ENCODE measurements at places on chromosomes 6 and 20.

DNA sequence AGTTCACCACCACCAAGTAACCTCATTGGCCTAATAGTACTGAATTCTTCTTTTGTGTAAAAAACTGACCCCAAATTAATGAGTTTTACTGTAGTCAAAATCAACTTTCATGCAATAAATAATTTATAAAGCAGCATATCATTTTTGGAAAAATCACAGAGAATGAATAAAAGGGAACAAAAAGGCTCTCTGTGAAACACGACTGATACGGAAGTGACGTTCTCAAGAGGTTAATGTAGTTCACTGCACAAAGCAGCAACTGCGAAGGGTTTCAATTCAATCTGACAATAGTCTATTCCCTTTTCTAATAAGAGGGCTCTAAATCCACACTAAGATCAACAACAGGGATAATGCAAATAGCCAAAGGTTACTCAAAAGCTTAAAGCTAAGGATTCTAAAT, 70.3 kb downstream of the PREP start:
- DNase-seq: no peak

DNA sequence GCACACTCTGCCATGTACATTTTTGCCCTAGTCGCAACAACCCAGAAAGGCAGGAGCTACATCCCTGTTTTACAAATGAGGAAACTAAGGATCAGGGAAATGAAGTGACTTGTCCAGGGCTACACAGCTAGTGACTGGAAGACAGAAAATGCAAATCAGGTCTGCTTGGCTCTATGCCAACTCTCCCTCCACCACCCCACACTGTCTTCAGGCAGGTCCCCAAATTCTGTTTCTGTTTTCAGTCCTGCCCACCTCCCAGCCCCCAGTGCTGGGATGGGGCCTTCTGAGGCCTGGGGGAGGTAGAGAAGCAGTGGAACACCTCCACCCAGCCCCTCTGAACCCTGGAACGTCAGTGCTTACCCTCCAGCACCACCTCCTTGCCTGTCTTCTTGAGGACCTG, 5.1 kb downstream of the SNTA1 start:
- no peak for DNase-seq

- no peak for DNase-seq
Measured at GRCh38 chr6:107079429-107079828, 35.9 kb downstream of the BEND3 start.

- no peak for DNase-seq
Measured at GRCh38 chr6:21586740-21587178, 6.8 kb upstream of the SOX4 start.

DNA sequence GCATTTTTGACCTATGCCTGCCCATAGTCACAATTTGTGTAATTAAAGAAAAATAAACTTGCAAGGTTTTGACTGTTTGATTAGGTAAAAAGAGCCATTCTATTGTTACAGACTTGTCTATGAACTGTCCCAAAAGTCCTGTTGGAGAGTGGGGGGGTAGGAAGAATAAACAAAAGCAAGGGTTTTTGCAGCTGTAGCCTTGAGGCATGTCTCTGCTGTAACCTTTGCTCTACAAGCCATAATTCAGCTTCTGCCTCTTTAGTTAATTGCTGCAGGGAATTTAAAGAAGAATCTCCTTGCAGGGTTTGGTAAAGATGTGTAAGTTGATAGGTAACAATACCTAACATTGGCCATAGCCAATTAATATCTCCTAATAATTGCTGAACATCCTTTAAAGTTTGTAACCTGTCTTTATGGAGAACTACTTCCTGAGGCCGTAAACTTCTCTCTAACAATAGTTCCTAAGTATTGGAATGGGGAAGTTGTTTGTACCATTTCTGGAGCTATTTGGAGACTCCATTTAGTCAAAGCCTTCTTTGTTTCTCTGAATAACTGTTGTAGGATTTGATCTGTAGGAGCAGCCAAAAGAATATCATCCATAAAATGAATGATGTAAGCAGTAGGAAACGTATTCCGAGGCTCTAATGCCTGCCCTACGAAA, 7.9 kb upstream of the ABHD12 start:
- DNase-seq: no peak

GRCh38 chr20:3134151-3134550, 25.5 kb downstream of the FASTKD5 start:
- no peak for DNase-seq

- DNase-seq: no peak
Measured at GRCh38 chr20:61387204-61387953, 135.3 kb downstream of the CDH4 start.

DNA sequence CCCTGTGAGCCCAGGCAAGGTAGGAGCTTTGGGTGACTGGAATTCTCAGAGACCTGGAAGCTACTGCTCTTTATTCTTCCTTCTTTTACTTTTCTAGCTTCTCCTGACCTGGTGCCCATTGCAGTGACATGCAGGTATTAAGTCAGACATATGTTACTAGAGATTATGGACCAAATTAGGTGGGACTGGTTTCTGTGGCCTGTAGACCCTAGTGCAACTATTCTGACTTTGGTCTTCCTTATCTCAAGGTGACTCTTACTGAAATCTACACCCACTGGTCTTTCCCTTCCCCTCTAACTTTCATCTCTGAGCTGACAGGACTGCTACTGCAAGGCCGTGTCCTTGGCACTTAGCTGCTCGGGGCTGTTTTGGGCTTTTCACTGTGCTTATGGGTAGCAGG, 24.4 kb upstream of the TMEM217 start:
- DNase-seq: no peak

- DNase-seq: no peak
Measured at GRCh38 chr6:125107048-125107447, 46.5 kb upstream of the TPD52L1 start.

- peak; percentile 27 for DNase-seq
Measured at GRCh38 chr6:158799051-158799792, 19.9 kb downstream of the EZR start.

DNA sequence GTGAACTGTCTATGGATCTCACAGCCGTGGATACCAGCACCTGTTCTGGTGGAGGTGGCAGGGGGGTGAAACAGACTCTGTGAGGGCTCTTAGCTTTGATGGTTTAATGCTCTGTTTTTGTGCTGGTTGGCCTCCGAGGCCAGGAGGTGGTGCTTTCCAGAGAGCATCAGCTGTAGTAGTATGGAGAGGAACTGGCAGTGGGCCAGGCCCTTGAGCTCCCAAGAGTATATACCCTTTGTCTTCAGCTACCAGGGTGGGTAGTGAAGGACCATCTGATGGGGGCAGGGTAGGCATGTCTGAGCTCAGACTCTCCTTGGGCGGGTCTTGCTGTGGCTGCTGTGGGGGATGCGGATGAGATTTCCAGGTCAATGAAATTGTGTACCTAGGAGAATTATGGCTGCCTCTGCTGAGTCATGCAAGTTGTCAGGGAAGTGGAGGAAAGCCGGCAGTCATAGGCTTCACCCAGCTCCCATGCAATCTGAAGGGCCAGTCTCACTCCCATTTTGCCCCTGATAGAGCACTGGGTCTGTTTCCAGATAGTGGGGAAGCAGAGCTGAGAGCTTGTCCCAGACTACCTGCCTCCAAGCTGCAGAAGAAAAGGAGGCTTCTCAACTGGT, 102.7 kb upstream of the AHI1 start:
- DNase-seq: peak; percentile 13

- no peak for DNase-seq
Measured at GRCh38 chr6:164258421-164258820, 843.9 kb downstream of the QKI start.

- no peak for DNase-seq
Measured at GRCh38 chr20:47336129-47336754, 20.3 kb downstream of the ZMYND8 start.

- no peak for DNase-seq
Measured at GRCh38 chr6:117078624-117079023, 186.7 kb upstream of the VGLL2 start.

DNA sequence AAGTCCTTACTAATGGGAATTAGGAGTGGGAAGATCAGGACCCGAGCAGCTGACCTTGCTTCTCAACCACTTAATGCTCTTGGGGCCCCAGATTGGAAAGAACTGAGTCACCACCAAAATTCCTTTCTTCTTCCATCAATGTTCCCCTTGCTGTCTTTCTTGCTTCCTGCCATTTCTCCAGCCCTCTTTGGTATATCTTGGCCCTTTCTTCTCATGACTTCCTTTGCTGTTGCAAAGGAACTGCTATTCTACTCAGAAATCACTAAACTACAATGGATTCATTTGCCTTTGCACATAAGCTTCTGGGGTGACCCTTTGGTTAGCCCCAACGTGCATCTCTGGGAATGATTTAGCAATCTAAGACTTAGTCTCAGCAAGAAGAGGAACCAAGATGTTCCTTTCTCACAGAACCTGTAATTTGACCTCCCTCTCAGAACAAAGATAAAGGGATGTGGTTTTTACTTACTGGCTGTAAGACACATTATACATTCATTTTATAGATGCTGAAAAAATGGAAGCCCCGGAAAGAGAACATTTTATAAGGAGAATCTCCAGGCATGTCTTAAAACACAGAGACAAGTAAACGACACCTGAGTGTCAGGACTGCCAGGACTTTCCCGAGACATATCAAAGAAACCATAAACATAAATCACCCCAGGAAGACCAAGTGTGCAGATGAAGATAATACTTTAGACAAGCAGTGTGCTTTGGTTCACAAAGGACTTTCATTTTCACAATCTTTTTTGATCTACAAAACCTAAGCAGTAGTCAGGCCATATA, 99.0 kb upstream of the TNFAIP3 start:
- no peak for DNase-seq

GRCh38 chr6:118932421-118932820, 2.5 kb downstream of the MCM9 start:
- DNase-seq: no peak

- no peak for DNase-seq
Measured at GRCh38 chr20:62192635-62193034, 9.8 kb downstream of the MTG2 start.

DNA sequence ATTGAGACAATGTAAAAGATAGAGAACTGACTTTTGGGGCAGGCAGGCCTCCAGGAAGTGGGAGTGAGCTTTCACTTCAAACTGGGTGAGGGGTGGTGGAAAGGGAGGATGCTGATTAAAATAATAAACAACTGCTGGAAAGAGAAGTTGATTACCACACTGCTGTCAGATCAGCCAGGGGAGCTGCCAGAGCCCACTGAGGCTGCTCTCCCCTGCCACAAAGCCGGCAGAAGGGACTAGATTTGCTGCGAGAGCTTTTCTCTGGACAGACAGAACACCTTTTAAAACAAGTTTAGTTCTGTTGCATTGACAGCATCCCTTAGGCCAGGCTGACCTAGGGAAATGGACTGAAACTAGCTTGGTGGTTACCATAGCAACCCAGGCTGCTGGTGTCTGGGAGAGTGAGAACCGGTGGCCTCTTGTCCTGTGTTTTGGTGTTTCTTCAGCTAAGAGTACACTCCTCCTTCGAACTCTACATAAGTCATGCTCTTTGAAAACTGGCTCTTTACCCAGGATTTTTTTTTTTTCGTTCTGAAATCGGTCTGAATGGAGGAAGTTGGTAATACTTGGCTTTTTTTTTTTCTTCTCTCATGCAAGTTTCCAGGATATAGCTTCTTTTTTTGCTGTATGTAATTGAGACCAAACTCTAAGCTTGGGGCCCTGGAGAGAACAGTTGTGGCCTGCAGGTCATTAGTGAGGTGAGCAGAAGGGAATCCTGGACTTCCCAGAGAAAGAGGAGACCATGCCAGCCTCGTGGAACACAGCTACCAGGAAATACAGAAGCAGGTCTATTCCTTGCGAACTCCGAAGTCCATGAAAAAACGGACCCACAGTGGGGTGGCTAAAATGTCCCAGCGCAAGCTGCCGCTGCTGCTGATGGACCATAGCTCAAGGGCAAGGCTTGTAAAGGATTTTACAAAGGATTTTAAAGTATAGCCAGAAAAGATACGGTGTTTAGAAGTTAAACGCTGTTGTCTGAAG, 374.4 kb downstream of the UTRN start:
- DNase-seq: peak; percentile 61

GRCh38 chr20:4828830-4829513, 107.3 kb downstream of the PRND start:
- no peak for DNase-seq

DNA sequence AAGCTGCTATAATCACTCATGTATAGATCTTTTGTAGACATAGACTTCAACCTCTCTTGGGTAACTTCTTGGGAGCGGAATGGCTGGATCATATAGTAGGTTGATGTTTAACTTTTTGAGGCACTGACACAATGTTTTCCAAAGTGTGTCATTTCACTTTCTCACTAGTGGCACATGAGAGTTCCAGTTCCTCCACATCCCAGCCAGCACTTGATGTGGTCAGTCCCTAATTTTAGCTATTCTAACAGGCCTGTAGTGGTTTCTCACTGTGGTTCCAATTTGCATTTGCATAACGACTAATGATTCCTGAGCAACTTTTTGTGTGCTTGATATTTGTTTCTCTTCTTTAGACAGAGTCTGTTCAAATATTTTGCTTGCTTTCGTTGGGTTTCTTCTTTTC, 221.3 kb downstream of the DLL1 start:
- no peak for DNase-seq

DNA sequence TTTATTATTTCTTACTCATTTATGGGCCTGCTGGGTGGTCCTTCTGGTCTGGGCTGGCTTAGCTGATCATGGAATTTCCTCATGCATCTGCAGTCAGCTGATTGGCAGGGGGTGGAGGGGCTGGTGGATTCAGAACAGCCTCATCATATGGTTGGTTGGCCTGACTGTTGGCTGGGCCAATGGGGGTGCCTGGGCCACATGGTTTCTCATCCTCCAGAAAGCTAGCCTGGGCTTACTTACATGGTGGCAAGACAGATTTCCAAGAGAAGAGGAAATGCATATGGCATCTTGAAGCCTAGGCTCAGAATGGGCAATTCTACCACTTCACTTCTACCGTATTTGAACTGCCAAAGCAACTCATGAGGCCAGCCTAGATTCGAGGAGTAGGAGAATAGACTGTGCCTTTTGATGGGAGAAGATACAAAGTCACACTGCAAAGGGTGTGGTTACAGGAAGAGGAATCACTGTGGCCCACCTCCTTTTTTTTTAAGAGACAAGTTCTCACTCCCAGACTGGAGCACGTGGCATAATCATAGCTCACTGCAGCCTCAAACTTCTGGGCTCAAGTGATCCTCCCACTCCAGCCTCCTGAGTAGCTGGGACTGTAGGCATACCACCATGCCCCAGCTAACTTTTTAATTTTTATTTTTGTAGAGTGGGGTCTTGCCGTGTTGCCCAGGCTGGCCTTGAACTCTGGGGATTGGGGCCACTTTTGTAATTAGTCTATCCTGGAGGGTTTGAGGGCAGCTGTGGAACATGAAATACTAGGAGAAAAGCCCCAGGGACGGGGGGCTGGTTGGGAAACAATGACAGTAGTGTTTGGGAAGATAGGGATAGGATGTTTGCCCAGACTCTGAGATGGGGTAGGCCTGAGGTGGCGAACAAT, 47.6 kb upstream of the RNF24 start:
- no peak for DNase-seq

DNA sequence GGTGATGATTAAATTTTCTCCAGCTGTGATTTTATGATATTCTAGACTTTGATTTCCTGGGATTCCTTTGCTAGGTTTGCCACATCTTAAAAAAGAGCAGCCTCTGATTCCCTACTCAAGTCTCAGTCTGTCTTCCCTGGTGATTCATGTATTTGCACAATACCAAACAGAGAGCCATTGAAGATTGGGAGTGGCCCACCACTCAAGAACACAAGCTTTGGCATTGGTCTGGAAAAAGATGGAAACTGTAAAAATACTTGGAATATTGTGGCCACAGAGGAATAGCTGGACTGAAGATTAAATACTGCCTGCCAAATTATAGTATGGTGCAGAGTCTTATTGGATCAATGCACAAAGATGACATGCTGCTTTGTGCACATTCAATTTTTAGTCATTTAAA, 32.9 kb downstream of the PTCHD4 start:
- DNase-seq: no peak

GRCh38 chr20:20734475-20734948, 22.1 kb upstream of the RALGAPA2 start:
- DNase-seq: no peak

All from SK-N-DZ (cell line).